ENCODE measurements at places on chromosomes 12 and 14.

DNA sequence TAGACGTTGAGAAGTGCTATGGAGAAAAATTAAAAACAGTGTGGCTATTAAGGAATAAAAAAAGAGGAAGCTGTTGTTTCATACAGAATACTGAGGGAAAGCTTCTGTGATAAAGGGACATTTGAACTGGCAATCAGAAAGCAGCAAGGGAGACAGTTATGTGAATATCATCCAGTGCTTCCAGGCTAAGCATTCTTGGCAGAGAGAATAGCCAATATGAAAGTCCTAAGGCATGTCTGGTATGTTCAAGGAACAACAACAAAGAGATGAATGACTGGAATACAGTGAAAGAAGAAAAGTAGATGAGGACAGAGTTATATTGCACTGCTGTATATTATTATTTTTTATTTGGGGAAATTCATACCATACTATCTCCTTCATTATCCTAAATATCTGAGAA lies 23.9 kb downstream of the SCAF11 start:
- DNase-seq, result peak; percentile 87

GRCh38 chr12:28859551-28859950 lies 289.5 kb upstream of the FAR2 start:
- no peak for DNase-seq

DNA sequence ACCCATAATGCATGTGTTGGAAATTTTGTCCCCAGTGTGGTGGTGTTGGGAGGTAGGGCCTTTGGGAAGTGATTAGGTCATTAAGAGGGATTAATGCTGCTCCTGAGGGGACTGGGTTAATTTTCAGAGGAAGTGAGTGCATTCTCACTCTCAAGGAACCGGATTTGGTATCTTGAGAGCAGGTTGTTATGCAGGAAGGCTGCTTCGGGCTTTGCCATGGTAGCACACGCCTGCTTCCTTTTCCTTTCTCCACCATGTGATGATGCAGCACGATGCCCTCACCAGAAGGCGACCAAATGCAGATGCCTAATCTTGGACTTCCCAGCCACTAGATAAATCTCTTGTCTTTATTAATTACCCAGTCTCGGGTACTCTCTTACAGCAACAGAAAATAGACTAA lies 257.1 kb downstream of the SSPN start:
- no peak for DNase-seq

GRCh38 chr14:56176530-56176929 lies 58.3 kb downstream of the PELI2 start:
- no peak for DNase-seq

GRCh38 chr14:31070431-31070830 lies 44.3 kb upstream of the STRN3 start:
- peak; percentile 92 for DNase-seq

- no peak for DNase-seq
Observed at GRCh38 chr14:50087341-50088116, 28.8 kb downstream of the VCPKMT start.

DNA sequence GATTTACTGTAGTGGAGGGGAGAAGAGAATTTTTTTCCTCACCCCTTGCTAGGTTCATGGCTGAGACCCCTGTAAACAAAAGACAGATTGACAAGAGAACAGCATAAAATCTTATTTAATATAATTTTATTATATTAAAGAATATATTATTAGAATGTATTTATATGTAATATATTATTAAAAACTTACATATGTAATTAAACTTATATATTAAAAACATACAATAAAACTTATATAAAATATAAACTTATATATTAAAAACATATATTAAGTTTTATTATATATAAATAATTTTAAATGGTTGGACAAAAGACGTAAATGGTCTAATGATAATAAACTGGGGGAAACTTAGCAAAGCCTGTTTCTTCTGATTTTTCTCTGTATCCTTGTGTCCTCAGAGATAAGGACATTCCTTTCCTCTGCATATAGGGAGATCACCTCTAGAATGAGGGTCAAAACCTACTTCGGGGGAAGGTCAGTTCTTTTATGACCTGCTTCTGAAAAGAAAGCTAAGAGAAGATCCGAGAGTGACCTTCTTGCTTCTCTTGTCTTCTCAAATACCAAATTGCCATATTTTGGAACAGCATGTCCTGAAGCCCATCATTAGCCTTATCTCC lies 8.9 kb upstream of the PPM1H start:
- no peak for DNase-seq

- no peak for DNase-seq
Observed at GRCh38 chr12:57621497-57622292, 10.5 kb downstream of the ARHGEF25 start.

GRCh38 chr12:109932878-109933503 lies 32.9 kb downstream of the TCHP start:
- no peak for DNase-seq
